Fibroblast of skin of left quadriceps (primary cell): ENCODE measurements at places on chromosomes 1 and 21.

DNA sequence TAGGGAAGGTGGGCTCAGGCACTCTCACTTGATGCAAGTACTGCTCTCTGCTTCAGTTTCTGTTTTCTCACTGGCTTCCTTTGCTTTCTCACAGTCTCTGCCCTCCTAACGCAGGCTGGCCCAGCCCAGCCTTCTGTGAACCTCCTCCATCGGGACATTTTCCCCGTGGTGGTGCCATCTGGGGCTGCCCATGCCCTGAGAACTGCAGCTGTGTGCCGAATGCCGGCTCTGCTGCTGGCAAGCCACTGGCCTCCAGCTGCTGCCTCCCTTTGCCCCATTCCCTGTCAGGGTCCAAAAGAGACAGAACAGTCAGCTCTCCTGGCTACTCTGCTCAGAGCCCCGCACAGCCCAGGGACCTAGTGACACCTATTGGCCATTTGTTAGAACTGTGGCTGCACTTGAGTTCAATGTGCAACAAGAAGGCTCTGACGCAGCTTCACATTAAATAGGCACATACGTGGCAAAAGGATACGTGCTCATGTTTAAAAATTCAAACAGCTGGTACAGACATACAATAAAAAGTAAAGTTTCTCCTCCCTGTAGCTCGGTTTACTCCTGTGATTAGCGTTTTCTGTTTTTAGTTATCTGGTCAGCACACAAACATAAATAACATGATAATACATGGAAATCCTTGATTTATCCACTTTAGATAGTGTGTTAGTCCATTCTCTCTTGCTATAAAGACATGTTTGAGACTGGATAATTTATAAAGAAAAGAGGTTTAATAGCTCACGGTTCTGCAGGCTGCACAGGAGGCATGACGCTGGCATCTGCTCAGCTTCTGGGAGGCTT is 46.6 kb downstream of the FCRL5 start:
- DNase-seq: peak; percentile 19

DNA sequence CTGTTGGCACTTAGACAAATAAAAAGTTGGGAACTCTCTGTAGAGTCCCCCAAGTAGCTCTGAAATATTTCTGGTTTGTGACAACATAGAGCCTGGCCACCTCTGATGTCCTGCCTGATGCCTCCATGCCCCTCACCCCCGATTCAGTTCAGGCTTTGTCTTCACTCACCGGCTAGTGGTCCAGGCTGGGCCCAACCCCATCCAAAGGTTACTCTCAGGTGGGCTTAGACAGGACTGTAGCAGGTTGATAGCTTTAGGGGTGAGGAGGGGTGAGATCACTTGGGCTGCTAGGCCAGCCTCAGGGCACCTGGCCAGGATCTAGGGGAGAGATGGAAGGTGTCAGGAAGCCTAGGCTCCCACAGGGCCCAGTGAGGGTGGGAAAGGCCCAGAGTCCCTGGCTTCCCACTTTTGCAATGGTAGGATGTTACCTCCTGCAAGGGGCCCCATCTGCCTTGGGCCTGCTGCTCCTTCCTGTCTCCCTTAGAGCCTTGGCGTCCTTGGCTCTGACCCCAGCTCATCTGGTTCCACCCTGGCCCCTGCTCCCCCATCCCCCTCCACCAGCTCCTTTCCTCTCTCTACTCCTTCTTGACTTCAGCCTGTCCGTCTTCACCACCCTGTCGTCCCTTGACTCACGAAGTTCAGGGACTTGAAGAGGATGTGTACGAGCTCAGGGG is 6.7 kb downstream of the EPS8L3 start:
- DNase-seq: no peak

DNA sequence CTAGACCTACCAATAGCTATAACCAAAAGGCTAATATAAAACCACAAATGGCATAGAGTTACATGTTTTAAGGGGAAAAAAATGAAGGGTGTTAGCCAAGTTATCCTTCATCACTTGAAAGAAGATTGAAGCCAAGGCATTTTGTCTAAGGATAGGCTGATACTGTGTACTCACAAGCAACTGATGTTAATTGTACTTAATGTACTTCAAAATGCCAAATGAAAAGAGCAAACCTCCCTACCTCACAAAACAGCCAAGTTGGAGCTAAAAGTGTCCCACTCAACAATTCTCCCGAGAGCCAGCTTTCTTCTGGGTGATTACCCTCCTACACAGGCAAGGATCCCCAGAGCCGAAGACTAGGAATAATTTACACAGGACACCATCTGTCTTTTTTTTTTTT is 4.4 kb upstream of the IGSF3 start:
- DNase-seq: no peak

DNA sequence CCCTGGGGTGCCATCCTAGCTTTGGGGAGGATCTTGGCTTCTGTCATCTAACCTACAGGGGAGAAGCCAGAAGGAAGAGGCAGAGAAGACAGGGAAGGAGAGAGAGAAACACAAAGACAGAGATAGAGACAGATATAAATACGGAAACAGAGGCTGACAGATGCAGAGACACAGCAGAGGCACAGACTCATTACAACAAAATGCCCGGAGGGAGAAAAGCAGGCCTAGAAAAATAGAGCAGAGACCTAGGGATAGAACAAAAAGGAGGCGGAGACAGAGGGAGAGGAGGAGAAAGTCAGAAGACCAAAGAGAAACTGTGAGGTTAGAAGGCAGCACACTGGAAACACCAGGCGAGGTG is 1.9 kb downstream of the PEAR1 start:
- DNase-seq: no peak

DNA sequence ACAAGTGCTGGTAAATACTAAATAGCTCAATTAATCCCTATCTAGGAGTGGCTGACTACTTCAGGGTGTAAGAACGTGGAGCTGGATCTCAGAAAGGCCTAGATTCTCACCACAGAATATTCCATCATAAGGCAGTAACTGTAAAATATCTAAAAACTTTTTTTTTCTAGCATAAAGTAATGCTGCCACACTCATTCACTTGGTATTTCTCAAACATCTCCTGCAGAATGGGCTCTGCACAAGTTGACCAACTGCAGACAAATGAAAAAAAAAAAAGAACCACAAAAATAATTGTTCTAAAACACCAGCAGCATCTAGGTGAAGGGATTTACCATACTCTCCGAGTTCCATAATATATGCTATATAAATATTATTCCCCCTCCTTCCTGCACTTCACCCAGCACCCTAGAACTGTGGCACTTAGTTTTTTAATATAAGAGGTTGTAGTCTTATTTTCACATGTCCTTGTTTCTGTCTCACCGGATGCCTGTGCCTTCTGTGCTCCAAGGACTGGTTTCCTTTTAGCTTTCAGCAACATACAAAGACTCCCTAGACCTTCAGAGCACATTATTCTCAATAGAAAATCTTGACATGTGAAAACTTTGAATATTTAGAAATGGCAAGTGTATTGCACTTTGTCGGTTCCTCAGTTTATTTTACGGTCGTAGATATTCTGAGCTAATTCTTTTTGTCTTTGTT is 8.9 kb downstream of the VSIG8 start:
- DNase-seq: no peak

GRCh38 chr1:210440081-210440480 is 111.4 kb downstream of the HHAT start:
- DNase-seq: no peak

DNA sequence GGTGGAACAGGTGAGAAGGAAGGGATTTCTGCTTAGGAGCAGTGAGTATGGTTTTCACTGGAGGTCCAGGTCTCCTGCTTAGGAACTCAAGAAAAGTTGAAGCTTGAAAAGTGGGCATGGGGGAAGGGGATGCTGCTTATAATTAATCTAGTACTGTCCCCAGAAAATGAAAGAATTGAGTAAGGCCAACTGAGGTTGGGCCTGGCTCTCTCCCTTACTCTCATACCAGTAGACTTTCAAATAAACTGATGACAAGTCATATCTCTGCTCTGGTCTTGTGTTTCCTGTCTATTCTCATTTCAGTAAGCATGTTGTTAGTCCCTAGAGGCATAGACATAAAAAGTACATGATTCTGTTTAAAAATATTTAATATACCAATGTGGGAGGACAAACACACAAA is 26.4 kb downstream of the CD48 start:
- DNase-seq: no peak
